ENCODE measurements at places on chromosomes 5 and 9.

- no peaks in the 10 kb centered on the region for H3K27me3 ChIP-seq
- H3K36me3 ChIP-seq = no peaks in the 10 kb centered on the region
- no peak overlapping the region for H3K4me3 ChIP-seq
- DNase-seq = no peak
- H3K27ac ChIP-seq = no peak overlapping the region
- H3K4me1 ChIP-seq = peaks cover 5% of the 10 kb centered on the region
These were observed 140.0 kb upstream of the RAD23B start for GRCh38 chr9:107142896-107143603.

DNA sequence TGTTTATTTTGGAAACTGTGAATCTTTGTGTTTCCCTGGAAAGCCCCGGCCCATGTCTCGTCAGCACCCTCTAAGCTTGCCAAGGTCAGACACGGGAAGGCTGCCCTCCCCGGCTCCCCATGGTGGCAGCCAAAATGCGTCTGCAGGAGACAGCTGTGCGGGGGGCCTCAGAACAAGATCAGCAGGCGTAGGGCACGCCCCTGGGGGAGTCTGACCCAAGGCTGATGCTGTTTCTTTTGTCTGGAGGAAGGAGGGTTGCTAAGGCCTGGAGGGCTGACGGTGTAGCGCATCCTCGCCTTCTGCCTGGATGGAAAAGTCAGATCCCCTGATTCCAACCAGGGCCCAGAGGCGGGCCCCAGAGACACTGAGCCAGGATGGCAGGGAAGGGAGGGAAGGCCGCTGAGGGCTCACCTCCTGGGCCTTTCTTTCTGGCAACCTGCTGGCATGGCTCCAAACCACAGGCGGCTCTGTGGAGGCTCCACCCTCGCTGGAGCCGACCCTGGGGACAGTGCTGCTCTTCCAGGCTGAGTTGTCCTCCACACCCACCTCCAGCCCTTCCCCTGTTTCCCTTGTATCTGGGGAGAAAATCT lies 57.2 kb downstream of the OLFM1 start:
- no peaks in the 10 kb centered on the region for H3K36me3 ChIP-seq
- DNase-seq = no peak
- H3K27ac ChIP-seq = no peak overlapping the region

DNA sequence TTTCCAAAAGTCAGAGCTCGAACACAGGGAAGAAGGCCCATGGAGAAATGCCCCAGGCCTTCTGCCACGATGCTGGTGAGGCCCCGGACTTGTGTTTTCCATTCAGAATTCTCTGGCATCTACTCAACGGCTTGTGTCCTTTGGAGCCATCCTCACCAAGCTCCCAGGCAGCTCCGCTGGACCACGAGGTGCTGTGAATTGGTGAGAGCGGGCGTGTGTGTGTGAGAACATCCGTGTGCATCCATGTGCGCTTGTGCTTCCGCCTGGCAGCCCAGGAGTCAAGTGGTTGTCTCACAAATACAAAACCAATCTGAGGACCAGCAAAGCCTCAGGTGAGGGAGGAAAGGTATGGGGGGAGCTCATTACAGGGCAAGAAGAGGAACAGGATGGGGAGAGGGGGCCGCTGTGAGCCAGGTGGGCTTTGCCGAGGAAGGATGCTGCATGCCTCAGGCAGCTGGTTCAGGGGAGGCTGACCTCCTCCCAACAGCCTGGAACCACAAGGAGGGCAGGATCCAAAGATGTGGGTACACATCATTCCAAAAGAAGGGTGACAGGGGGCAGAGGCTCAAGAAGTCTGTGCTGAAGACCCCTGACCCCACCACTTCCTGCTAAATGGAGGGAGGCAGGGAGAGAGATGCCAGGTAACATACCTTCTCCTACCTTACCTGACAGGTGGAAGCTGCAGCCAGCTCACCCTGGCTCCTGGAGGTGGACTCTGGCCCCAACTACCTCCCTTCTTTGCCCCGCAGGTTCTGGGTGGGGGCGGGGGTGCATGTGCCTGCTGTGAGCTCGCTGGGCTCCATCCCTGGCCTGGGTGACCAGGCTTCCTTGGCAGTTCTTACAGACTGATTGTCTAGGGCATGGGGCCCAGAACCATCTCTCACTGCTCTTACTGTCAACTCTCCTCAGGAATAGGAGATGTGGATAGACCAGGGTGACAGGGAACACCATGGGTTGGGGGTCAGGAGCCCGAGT lies 196.3 kb downstream of the PAX5 start:
- no peaks in the 10 kb centered on the region for H3K4me1 ChIP-seq
- H3K27ac ChIP-seq = no peak overlapping the region
- DNase-seq = no peak
- H3K36me3 ChIP-seq = no peaks in the 10 kb centered on the region
- no peaks in the 10 kb centered on the region for H3K27me3 ChIP-seq

- no peaks in the 10 kb centered on the region for H3K27me3 ChIP-seq
- DNase-seq = no peak
- no peak overlapping the region for H3K27ac ChIP-seq
These were observed 53.9 kb upstream of the TNFAIP8 start for GRCh38 chr5:119301906-119302305.

DNA sequence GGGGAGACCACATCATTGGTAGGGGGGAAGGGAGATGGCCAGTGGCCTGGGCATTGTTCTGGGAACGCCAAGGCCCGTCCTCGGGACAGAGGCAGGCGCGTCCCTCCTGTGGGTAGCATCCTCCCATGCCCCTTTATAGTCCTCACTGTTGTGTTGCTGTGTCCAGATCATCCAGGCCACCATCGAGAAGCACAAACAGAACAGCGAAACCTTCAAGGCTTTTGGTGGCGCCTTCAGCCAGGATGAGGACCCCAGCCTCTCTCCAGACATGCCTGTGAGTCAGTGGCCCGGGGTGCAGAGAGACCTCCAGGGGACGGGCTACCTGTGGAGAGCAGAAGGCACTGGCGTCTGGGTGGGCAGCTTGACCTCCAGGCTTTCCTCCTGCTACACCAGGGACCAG lies 38.4 kb upstream of the SUSD3 start:
- H3K4me1 ChIP-seq = no peaks in the 10 kb centered on the region
- DNase-seq = no peak
- no peaks in the 10 kb centered on the region for H3K27me3 ChIP-seq
- H3K36me3 ChIP-seq = peaks cover 80% of the 10 kb centered on the region

GRCh38 chr9:78567693-78568092 lies 270.8 kb downstream of the PSAT1 start:
- H3K27ac ChIP-seq = no peak overlapping the region
- no peaks in the 10 kb centered on the region for H3K27me3 ChIP-seq

DNA sequence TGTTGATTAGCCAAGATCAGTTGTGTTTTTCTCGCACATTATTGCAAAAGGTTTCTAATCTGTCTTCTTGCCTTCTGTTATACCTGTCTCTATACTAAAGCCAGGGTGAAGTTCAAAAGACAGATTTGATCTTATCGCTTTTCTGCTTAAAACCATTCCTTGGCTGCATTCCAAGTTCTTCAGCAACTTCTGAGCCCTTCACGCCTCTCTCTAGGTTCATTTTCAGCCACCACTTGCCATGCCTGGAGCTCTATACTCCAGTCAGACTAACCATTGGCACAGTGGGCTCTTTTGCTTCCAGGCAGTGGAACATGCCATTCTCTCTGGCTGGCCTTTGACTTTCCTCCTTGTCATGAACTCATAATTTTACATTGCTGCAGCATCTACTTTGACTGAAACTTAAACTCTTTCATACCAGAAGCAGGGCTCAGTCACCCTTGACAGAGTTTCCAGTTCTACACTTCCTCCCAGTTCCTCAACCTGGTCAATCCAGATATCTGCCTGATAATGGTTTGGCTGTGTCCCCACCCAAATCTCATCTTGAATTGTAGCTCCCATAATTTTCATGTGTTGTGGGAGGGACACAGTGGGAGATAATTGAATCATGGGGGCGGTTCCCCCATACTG lies 114.4 kb downstream of the SLC12A2 start:
- no peak overlapping the region for H3K4me3 ChIP-seq
- H3K4me1 ChIP-seq = peaks cover 17% of the 10 kb centered on the region
- H3K27ac ChIP-seq = no peak overlapping the region
- H3K36me3 ChIP-seq = no peaks in the 10 kb centered on the region

- H3K27me3 ChIP-seq = no peaks in the 10 kb centered on the region
- peaks cover 32% of the 10 kb centered on the region for H3K36me3 ChIP-seq
- H3K4me3 ChIP-seq = no peak overlapping the region
- peaks cover 35% of the 10 kb centered on the region for H3K4me1 ChIP-seq
These were observed 23.8 kb downstream of the CAMSAP1 start for GRCh38 chr9:135883410-135884089.

- H3K27ac ChIP-seq = no peak overlapping the region
- H3K36me3 ChIP-seq = no peaks in the 10 kb centered on the region
- no peaks in the 10 kb centered on the region for H3K4me1 ChIP-seq
- DNase-seq = no peak
These were observed 1692.7 kb downstream of the EFNA5 start for GRCh38 chr5:105978011-105978410.

All from lower lobe of right lung (tissue), 2 donors.